Transverse colon (tissue), 4 donors: ENCODE measurements at places on chromosomes 7 and 10. TPM values are rescaled to one million over a fixed set of nuclear protein-coding genes. Genes with fewer than 3 reads are reported as not detected.

The PTPRN2 gene
- 25.4 TPM for total RNA-seq

The ACBD7 gene
- total RNA-seq: not detected

The FAM25A gene
- total RNA-seq: not detected

The MDFIC gene
- 4.5 TPM for total RNA-seq

The ARHGAP19 gene
- 6.4 TPM for total RNA-seq

The IL6 gene
- total RNA-seq: 1.9 TPM

The MMP21 gene
- 1.00 TPM for total RNA-seq

The UPK3B gene
- 4.9 TPM for total RNA-seq

The RNLS gene
- total RNA-seq: 78.2 TPM

The SMKR1 gene
- not detected for total RNA-seq

The EVX1 gene
- total RNA-seq: 17.2 TPM

The GPR15LG gene
- total RNA-seq: 262 TPM

The SPDYE1 gene
- total RNA-seq: not detected

The ENTPD1 gene
- total RNA-seq: 6.0 TPM

The OR6V1 gene
- not detected for total RNA-seq

The METTL27 gene
- 4.3 TPM for total RNA-seq

The CYP3A7 gene
- 0.96 TPM for total RNA-seq

The ADCYAP1R1 gene
- 7.4 TPM for total RNA-seq

The SEMA3A gene
- total RNA-seq: 8.3 TPM

The LDB3 gene
- 2.2 TPM for total RNA-seq

The CDC14C gene
- not detected for total RNA-seq

The MYO1G gene
- total RNA-seq: 8.3 TPM

The PLCE1 gene
- total RNA-seq: 83.0 TPM

The RUFY2 gene
- 23.2 TPM for total RNA-seq

The TLX1 gene
- not detected for total RNA-seq

The HEPACAM2 gene
- total RNA-seq: 10.5 TPM

The PAPOLB gene
- not detected for total RNA-seq

The ACTR1A gene
- total RNA-seq: 81.5 TPM

The STK31 gene
- 0.80 TPM for total RNA-seq

The PKD1L1 gene
- total RNA-seq: 33.6 TPM

The MINDY4 gene
- 7.9 TPM for total RNA-seq
